CD4-positive, alpha-beta T cell treated with Interleukin-1 beta for 1 hour (primary cell): ENCODE measurements at places on chromosomes 5 and 9.

- DNase-seq = no peak
Observed at GRCh38 chr5:126462239-126463014, 39.2 kb downstream of the GRAMD2B start.

GRCh38 chr9:21564175-21564574 is 82.1 kb upstream of the IFNE start:
- DNase-seq = no peak

GRCh38 chr9:100589582-100589981 is 11.7 kb downstream of the CAVIN4 start:
- no peak for DNase-seq

- DNase-seq = no peak
Observed at GRCh38 chr9:131606896-131607567, 61.7 kb downstream of the PRRT1B start.

DNA sequence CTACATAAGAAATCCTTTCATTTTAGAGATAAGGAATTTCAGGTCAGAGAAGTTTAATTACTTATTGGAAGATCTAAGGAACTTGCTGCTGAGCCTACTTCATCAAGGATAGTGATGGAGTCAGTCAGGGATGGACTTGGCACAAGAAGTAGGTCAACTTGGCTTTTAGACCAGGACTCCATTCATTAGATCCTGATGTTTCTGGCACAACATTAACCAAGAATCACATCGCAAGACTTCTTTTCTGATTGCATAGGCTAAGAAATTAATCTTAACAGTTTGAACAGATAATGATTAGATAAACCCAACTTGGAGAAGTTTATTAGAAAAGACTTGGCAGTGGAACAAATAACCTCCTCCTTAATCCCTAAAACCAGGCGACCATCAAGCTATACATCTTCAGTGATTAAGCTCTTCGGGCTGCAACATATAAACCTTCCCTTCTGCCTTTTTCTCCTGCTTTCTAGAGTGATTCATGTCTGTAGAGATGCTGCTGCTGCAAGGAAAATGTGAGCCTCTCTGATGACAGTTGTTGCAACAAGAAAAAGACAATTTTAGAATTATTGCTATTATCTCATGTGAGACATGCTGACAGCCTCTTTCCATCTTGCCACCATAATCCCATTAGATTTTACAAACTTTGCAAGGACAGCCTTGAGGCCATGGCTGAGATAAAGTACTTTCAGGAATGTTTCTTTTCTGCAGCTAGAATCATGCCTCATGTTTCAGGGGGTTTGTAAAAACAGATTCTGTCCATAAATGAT is 207.9 kb upstream of the SLC27A6 start:
- DNase-seq = no peak

GRCh38 chr9:70409800-70410199 is 4.7 kb downstream of the KLF9 start:
- DNase-seq = no peak

GRCh38 chr5:43619380-43619779 is 16.4 kb downstream of the NNT start:
- no peak for DNase-seq

- no peak for DNase-seq
Observed at GRCh38 chr5:40499518-40500273, 180.0 kb upstream of the PTGER4 start.

DNA sequence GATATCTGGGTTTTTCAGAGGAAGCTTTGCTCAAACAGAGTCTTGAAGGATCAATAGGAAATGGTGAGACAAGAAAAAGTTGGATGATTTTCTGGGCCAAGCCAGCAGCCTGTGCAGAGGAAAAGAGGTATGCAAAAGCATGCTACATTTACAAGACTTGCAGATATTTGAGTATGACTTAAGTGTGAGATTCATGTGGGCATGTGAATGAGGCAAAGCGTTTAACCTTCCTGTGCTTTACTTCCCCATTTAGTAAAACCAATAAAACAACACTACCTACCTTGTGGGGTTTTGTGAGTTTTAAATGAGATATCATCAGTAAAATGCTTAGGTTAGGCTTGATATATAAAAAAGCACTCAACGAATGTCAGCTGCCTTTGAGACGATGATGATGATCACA is 58.1 kb downstream of the PIP5K1B start:
- DNase-seq = no peak

GRCh38 chr5:100838048-100838473 is 65.0 kb downstream of the ST8SIA4 start:
- DNase-seq = no peak

GRCh38 chr5:76427206-76428140 is 24.4 kb downstream of the IQGAP2 start:
- no peak for DNase-seq
